ENCODE measurements at places on chromosomes 1 and 21.

DNA sequence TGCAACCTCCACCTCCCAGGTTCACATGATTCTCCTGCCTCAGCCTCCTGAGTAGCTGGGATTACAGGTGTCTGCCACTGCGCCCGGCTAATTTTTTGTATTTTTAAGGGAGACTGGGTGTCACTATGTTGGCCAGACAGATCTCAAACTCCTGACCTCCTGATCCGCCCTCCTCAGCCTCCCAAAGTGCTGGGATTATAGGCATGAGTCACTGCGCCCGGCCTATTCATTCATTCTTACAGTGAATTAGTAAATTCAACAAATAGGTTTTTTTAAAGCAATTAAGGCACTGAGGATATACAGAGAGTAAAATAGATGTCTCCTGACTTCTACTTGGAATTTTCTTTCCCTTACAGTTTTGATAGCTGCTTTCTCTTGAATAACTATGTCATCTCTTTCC lies 43.5 kb downstream of the CDC42 start:
- no peak for DNase-seq

DNA sequence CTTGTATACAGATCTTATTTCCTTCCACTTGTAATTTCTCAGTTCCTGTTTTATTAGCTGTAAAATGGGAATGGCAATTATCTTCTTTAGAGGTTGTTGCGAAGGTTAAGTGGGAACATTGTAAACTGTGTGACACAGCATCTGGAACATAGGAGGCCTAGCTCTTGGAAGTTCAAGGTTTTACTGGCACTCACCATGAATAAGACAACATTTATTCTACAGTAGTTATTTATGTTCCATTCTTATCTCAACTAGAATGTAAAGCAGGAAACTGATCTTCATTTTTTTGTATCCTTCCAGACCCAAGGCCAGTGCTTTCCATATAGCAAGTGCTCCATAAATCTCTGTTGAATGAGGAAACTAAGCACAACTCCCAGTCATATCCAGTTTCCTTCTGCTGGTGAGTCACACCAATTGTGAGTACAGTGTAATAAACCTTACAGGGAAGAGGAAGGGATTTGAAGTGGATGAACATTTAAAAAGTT lies 1.4 kb downstream of the BCL10 start:
- DNase-seq = no peak

DNA sequence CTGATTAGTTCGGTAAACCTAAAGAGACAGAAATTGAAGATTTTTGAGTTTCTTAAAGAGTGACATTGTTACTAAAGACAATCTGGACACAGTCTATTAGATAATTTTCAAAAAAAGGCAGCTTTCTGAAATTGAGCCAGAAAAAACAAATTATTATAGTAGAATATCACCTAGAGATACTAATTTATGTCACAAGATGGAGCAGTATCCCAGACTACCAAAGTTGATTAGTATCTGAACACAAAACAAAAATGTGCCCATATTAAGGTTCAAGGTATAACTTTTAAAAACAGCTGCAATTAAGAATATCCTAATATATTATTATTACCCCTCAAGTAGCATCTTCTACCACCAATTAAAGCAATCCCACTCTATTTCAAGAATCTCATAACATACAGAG lies 40.5 kb upstream of the SYT2 start:
- no peak for DNase-seq

- no peak for DNase-seq
Observed at GRCh38 chr1:108117945-108118902, 81.9 kb downstream of the SLC25A24 start.

- no peak for DNase-seq
Observed at GRCh38 chr1:98732985-98733781, 71.7 kb downstream of the SNX7 start.

- DNase-seq = no peak
Observed at GRCh38 chr1:173869021-173869359, 810 bp downstream of the ZBTB37 start.

GRCh38 chr1:61659061-61659460 lies 65.9 kb downstream of the TM2D1 start:
- DNase-seq = no peak

DNA sequence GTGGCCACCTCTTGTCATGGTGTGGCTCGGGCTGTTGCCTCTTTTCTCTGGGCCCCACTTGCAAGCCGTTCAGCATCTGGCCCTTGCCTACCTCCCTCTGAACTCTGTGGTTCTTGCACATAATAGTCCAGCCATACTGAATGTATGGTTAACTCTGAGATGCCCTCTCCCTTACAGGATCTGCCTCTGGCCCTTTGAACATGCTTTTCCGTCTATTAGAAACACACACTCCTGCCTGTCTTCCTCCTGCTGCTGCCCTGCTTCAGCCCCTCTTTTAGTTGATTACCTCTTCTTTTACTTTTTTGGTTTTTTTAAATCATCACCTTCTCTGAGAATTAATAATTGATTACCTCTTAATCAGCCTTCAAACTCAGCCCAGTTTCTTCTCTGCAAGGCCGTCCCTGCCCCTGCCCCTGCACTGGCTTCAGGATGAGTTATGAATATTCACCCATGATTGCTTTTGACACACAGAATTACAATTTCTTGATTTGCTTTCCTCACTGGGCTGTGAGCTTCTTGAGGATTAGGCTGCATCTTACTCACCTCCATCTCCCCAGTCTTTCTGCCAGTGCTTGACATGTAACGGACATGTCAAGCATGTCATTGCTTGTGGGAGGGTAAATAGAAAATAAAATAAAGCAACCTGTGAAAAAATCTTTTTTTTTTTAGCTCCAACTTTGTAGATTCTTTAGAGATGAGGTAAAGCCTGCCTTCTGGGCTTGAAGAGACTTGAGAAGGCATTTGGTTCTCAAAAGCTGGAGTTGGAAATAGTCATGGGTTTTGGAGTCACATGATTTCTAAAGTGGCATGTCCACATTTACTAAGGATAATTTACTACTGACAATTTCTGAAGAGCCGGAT lies 158.3 kb downstream of the PLXNA2 start:
- DNase-seq = no peak

DNA sequence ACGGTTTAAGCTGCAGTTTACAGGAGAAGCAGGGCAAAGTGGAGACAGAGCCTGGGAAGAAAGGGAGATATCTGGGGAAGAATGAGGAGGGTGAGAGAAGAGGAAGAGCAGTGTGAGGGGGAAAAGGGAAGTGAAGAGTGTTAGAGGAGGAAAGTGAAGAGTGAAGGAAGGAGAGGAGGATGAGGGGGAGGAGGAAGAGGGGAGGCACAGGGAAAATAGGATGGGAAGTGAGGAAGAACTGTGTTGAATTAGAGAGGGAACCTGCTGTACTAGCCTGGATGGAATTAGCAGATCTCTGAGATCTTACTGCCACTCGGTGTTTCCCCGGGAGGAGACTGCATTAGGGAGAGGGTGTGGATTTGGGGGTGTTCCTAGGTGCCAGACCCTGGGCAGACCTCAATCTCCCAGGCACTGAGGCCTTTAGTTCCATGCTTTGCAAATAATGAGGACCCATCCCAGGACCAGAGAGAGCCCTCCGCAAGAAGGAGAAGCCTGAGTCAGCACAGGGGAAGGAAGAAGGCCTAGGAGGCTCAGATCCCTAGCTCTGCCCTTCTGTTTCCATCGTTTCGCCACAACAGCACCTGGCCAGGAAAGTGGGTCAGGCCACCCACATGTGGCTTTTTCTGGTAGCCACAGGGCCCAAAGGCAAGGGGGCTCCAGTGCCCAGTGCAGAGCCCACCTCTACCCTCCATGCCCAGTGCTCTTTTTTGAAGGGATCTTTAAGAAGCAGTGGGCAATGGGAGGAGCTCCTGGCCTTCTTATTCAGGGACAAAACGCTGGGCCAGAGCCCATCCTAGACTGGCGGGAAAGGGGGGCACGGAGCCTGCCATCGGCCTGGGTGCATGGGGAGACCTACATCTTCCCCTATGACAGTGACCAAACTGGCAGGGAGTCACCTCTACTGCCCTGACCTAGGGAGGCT lies 2.0 kb downstream of the LRRN2 start:
- no peak for DNase-seq

DNA sequence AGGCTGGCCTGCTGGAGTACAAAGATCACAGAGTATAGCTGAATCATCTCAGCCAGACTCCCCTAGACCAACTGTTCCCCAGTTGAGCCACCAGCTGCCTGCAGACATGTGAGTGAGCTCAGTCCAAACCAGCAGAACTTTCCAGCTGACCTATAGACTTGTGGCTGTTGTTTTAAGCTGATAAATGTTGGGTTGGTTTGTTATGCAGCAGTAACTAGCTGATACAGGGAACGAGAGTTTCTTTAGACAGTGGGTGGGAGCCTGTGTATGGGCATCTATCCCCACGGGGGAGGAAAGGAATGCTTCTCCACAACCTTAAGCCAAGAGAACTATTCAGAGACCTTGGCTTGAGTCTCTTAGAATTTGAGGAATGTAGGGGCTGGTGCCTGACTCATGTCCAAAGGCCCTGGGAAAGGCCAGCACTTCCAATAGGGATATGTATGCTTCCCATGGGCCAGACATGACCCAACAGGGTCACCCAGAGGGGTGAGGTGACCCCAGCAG lies 30.1 kb downstream of the SLC1A7 start:
- DNase-seq = no peak

DNA sequence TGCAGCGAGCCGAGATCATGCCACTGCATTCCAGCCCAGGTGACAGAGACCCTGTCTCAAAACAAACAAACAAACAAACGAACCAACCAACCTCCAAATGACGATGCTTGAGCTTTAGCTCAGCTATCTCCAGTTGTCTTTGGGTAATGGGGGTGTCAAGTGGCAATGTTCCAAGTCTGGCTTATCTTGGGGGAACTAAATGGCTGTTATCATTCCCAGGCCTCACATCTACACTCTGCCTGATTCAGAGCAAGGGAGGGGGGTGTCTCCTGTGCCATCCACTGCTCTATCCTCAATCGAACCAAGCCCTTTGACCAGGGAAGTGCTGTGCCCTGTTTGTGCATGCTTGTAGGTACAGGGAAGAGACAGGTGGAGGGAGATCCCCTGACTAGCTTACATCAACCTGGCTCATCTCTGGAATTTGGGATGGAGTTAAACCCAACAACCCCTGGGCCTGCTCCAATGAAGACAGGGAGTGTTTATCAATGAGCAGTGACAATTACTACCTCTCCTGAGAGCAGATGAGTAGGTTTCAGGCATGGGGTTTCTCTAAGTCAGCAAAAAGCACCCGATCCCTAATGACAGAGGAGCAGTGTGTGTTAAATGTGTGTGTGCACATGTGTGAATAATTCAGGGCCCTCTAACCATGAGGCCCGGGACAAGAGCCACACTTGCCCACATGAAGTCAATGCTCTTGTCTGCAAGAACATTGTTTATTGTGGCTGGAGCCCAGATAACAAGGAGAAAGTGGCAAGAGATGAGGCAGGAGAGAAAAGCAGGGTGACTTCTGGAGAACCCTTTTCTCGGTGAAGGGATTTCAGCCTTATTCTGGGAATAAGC lies 20.3 kb upstream of the IL6R start:
- no peak for DNase-seq

- DNase-seq = no peak
Observed at GRCh38 chr21:42285569-42286245, 29.5 kb downstream of the TFF3 start.

DNA sequence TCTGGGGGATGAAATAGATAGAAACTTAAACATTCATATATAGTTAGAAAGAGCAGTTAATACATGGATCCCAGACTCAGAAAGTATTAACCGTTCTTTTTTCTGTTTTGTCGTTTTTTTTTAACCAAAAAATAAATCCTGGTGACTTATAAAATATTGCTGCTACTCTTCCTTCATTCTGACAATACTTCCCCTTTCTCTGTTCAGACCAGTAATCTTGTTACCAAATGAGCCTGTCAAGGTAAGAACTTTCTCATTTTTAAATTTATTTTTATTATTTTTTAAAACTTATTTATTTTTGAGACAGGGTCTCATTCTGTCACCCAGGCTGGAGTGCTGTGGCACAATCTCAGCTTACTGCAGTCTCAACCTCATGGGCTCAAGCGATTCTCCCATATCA lies 13.7 kb downstream of the PTPN22 start:
- no peak for DNase-seq

GRCh38 chr1:116982319-116983004 lies 19.1 kb upstream of the CD101 start:
- DNase-seq = no peak

GRCh38 chr1:7300893-7301663 lies 470.0 kb upstream of the VAMP3 start:
- no peak for DNase-seq

DNA sequence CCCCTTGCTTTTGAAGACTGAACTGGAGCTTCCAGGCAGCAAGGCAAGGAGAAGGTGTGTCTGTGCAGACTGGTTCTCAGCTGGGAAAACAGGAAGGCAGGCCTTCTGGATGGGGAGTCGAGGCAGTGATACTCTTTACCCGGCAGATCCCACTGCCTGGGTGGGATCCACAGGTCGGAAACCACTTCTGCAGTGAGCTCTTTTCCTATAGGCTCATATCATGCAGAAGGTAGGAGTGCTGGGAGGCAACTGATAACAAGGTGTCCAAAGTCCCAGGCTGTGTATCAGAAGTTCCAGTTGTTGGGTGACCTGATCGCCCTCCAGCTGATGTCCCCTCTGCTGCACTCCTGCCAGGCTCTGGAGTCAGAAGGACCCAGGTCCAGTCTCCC lies 17.1 kb downstream of the ACOT11 start:
- no peak for DNase-seq

GRCh38 chr1:29331729-29332128 lies 95.4 kb downstream of the PTPRU start:
- DNase-seq = no peak

- DNase-seq = no peak
Observed at GRCh38 chr1:23384312-23385058, 14.8 kb upstream of the ZNF436 start.

DNA sequence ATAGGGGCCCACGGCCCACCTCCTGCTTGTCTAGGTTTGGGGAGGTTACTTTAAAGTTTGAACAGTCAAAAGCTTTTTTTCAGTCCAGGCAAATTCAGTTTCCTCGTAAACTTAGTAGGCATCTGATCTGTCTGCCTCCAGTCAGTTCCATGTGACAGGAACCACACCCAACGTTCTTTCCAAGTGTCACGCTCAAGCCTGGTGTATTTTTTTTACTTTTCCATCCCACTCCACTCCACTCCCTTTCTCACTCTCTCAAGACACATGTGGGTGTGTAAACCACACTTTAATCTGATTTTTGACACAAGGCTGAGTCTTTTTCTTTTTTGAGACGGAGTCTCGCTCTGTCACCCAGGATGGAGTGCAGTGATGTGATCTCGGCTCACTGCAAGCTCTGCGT lies 60.3 kb upstream of the GPR153 start:
- no peak for DNase-seq

DNA sequence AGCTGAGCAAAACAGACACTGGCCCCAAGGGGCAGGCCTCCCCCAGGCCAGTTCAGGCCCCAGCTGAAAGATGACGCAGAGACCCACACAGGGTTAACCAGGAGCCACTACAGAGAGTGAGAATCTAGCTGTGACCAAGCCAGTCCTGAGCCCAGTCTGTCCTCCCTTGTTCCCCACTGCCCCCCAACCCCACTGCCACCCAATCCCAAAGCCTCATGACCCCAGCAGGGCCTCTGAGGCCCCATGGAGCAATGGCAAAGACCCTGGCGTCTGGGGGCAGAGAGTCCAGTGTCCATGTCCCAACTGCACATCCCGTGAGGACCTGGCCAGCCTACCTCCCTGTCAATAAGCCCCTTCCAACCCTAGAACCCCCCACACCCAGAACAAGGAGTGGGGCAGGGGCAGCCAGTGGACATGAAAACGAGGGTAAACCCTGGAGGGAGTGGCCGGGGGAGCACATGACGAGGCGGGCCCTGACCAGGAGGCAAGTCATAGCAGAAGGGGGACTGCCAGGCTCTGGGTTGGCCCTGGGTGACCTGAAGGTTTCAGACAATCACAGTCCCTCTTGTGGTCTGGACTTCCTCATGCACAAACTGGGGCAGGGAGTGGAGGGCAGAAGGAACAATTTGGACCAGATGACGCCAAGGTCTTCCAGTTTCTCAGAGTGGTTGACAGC lies 100.5 kb downstream of the GLIS1 start:
- no peak for DNase-seq

Data from stimulated activated CD8-positive, alpha-beta memory T cell treated with anti-CD3 and anti-CD28 coated beads, Interleukin-15, amount 100 ng/mL, for 24 hours (primary cell).